ENCODE measurements at places on chromosomes 5 and 9.

- DNase-seq: no peak
Measured at GRCh38 chr9:85024374-85024773, 354.8 kb downstream of the NTRK2 start.

DNA sequence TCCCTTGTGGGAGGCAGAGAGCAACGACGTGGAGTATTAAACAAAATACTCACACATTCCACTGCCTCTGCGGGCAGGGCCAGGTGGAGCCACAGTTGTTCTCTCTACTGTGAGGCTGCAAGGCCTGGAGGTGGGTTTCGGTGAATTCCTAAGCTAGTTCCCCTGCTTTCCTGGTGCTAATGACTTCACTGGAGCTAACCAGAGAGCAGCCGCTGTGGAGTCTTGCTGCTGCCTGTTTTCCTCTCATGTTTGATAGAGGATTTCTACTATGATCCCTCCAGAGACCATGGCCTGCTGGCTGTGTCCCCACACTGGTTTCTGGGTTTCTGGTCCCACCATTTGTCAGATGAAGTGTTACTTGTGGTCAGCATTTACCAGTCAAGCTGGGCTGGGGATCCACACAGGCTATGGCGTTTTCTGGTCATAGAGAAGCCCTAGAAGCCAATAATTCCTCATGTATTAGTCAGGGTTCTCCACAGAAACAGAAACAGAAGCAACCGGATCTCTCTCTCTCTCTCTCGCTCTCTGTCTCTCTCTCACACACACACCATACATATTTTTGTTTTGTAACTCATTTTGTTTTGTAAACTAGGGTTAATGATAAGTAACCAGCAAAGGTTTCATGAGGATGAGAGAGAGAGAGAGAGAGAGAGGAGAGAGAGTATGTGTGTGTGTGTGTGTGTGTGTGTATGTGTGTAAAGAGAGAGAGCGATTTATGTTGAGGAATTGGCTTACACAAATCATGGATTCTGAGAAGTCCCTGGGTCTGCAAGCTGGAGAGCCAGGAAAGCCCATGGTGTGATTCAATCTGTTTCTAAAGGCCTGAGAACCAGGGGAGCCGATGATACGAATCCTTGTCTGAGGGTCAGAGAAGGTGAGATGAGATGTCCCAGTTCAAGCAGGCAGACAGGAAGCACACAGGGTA lies 403.0 kb downstream of the GADD45G start:
- DNase-seq: no peak

- no peak for DNase-seq
Measured at GRCh38 chr9:137390553-137391410, 32.2 kb downstream of the EXD3 start.

DNA sequence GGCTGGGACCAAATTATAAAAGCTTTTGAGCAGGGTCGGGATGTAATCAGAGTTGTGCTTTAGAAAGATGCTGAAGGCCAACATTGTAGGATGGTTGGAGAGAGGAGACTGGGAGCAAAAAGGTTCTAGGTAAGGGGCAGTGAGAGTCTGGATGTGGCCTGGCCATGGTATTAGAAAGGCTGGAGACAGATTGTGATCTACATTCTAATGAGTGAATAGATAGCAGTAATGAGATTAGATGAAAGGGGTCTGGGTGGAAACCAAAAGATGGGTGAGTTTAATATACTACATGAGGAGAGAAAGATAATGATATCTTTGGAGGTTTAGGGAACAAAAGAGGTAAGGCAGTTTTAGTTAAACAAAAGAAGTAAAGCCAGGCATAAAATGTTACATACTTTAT lies 88.8 kb upstream of the SH3GL2 start:
- no peak for DNase-seq

GRCh38 chr9:110532908-110533665 lies 46.5 kb downstream of the SVEP1 start:
- DNase-seq: no peak

- no peak for DNase-seq
Measured at GRCh38 chr5:178057839-178058238, 55.5 kb upstream of the N4BP3 start.

DNA sequence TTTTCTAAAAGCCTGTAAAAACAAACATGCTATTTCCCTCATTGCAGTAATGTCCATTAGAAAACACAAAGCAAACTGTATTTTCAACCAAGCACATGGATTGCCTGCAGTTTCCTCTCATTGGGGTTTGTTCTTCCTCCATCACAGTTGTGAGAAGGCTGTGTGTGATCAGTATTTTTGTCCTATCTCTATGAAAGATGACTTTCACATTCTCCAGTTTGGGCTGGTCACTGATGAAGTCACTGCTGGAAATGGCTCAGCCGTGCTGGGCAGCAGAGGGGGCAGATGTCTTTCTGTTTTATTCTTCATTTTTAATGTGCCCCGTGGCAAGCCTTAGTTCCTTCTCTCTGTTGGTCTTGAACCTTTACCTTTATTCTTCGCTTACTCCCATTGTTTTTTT lies 288.9 kb upstream of the MPDZ start:
- DNase-seq: no peak

GRCh38 chr9:8349901-8350300 lies 550.3 kb upstream of the DMAC1 start:
- DNase-seq: no peak

GRCh38 chr5:158534203-158534602 lies 565.5 kb downstream of the EBF1 start:
- DNase-seq: no peak

DNA sequence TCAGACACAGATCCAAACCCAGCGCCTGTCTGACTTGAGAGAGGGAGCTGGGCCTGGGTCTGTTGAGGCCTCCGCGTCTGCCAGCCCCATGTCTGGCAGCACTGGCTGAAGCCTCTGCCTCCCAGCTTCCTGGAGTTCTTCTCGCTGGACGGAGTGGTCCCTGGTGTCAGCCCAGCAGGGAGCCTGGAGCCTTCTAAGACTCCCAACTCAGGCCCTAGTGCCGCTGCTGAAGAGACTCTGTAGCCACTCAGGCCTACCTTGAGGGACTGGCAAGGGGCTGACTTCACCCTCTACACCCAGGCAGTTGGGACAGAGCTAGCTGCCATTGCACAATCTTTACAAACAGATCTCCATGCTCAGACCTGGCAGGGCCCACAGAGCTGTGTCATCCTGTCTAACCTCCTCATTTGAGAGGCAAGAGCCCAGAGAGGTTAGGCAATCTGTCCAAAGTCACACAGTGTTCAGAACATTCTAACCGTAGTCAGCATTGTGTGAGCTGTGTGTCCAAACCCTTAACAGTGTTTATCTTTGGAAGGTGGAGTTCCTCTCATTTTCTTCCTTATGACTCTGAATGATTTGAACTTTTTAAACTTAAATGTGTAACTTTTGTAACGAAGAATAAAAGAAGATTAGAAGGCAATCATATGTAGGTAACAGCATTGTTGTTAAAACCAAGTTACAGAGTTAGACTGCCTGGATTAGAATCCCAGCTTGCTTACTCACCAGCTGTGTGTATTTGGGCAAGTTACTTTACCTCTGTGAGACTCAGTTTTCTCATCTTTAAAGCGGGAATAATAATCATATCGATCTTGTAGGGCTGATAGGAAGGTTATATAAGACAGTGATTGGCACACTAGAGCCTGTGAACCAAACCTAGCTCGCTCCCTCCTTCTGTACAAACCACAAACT lies 4.6 kb upstream of the DUSP1 start:
- no peak for DNase-seq

DNA sequence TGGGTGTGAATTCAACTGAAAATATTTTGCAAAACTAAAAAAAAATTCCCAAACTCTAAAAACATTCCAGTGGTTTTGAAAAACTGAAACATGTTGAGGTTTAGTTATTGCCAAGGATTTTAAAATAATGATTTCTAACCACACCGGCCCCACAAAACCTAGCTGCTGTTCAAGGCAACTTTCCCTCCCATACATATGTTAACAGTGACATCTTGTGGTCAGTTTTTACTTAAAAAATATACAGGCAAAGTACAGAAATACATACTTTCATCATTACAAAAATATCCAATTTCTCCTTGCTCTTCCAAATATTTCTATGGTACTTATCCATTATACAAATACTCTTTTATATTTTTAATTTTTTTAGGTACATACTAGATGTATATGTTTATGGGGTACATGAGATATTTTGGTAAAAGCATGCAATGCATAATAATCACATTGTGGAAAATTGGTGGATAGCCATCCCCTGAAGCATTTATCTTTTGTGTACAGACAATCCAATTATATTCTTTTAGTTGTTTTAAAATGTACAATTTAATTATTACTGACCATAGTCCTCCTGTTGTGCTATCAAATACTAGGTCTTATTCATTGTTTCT lies 34.4 kb upstream of the MRPS30 start:
- DNase-seq: no peak

DNA sequence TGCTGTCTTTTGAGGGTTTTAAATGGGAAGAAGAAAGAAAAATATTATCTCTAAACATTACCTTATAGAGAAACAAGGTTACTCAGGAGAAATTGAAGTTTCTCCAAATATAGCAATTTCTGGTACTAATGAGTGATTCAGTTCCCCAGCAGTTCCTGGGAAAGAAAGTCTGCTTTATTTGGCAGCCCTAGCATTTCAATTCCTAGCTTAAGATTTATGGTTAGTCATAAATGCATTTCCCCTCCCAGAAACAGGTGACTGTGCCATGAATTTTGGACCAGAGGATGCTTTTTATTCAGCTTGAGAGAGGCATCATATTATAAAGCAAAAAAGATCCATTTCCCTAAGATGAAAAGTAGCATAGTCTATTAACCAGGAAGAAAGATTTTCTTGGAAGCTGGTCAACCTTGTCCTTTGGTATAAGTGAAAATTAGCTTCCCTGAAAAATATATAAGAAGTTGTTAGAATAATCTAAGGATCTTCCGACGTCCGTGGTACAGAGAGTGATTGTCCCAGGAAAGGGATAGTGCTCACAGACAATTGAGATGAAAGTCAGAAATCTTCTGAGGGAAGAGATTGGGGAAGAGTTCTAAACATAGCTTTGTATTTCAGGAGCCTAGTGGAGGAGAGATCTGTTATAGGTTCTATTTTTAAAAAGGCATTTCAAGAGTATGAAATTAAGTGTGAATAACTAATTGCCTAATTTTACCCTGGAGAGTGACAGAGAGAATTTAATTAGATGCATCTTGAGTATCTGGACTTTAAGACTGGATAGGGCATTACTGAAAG lies 164.9 kb downstream of the ESM1 start:
- no peak for DNase-seq

GRCh38 chr9:133078486-133078885 lies 16.7 kb downstream of the CEL start:
- no peak for DNase-seq

- no peak for DNase-seq
Measured at GRCh38 chr9:93891050-93891449, 64.1 kb downstream of the BARX1 start.

DNA sequence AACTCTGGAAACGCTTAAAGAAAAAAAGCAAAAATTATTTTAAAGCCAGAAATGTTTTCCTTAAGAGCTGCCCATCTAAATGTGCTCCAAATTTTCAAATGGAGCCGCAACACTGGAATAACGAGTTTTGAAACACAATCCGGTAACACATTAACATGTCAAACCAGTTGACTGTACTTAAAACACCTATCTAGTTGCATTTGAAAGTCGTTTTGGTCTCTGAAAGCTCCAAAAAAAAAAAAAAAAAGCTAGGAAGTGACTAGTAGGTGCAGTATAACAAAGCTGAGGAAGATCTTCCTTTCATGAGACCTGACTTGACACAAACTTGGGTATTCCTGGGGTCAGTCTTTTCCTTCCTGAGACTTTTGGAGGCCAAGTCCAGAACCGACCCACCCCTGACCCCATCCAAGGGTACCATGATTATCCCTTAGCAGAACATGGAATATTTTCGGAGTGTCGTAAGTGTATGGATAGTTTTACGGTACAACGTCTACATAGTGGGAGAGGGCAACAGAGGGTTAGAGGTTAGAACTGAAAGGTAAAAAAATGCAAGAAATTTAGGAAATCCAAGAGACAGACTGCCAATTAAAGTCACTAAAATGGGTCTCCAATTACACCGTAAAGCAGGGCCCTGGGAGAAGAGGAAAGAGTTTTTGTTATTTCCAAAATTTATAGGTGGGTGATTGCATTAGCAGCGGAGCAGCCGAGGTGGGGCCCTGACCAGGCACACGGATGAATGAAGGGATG lies 812 bp downstream of the CETN3 start:
- no peak for DNase-seq

DNA sequence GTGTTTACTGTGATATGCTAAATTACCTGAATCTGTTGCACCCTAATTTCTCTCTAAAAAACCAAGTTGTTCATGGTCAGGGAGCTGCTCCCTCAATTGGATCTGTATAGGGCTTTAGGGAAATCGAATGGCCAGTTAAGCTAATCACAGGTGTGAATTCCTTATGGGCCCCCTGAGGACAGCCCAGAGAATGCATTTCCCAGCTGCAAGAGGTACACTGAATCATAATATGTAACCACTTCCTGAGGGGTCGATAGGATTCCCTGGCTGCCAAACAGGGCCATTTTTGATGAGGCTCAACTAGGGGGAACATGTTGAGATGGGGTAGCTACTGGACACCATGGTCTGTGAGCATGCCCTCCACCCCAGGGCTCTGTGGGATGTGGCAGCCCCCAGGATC lies 478.6 kb downstream of the CCDC171 start:
- DNase-seq: no peak

GRCh38 chr5:166341740-166342337 lies 1949.6 kb upstream of the WWC1 start:
- DNase-seq: no peak

DNA sequence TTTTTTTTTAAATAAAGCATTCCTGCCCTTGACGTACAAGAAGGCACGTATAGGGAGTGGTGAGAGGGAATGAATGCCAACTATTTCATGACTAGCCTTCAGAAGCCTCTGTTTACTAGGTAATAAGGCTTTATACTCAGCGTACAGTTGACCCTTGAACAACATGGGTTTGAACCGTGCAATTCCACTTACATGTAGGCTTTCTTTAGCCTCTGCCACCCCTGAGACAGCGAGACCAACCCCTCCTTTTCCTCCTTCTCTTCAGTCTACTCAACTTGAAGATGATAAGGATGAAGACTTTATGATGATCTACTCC lies 22.5 kb downstream of the CDC42SE2 start:
- DNase-seq: no peak

DNA sequence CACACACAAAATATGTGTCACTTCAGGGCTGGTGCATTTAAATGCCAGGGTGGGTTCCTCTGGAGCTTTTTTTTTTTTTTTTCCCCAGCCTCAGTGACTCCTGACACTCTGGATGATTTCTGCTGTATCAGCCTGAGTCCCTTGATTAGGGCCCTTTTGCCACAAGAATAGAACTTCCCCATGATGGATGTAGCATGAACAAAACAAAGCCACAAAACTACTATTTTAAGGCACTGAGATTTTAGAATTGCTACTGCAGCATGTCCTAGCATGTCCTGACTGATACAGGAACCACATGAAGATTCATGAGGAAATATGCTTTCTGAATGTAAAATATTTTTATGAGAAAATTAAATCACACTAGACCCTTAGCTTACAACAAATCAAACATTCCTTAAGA lies 13.9 kb upstream of the ADGRD2 start:
- no peak for DNase-seq

GRCh38 chr5:50822761-50823160 lies 156.3 kb downstream of the PARP8 start:
- DNase-seq: no peak

- no peak for DNase-seq
Measured at GRCh38 chr5:56169281-56169680, 63.8 kb downstream of the ANKRD55 start.

- no peak for DNase-seq
Measured at GRCh38 chr9:34518110-34518616, 4.6 kb downstream of the ENHO start.

Data from stimulated activated CD4-positive, alpha-beta T cell treated with anti-CD3 and anti-CD28 coated beads, Interleukin-15, amount 100 ng/mL, for 1 hour (primary cell).